IPS-NIHi11 (cell line): ENCODE measurements at places on chromosomes 2 and 18.

DNA sequence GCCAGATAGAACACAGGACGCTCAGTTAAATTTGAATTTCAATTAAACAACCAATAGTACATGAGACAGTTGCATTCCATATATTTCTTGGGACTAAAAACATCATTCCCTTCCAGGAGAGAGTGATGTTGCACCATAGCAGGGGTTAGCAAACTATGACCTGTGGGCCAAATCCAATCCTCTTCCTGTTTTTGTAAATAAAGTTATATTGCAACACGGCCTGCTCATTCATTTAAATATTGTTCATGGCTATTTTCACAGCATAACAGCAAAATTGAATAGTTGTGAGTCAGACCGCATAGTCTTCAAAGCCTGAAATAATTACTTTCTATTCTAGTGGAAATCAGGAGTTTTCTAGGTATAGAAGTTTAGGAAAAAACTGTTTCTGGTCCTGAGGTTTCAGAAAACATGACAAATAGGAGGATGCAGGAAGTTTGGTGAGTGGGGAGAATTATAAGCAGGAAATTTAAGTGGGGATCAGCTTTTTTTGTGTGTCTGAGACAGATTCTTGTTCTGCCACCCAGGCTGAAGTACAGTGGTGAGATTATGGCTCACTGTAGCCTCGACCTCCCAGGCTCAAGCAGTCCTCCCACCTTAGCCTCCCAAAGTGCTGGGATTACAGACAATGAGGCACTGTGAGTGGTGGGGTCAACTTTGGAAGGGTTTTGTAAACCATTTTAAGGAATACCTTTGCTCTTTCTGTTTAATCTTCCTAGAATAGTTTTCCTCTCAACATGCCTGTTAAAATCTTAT lies 131.5 kb downstream of the SOCS6 start:
- DNase-seq: no peak

- no peak for DNase-seq
Measured at GRCh38 chr2:69617744-69618143, 25.8 kb downstream of the AAK1 start.

GRCh38 chr18:44458777-44459176 lies 221.9 kb upstream of the SETBP1 start:
- DNase-seq: no peak

DNA sequence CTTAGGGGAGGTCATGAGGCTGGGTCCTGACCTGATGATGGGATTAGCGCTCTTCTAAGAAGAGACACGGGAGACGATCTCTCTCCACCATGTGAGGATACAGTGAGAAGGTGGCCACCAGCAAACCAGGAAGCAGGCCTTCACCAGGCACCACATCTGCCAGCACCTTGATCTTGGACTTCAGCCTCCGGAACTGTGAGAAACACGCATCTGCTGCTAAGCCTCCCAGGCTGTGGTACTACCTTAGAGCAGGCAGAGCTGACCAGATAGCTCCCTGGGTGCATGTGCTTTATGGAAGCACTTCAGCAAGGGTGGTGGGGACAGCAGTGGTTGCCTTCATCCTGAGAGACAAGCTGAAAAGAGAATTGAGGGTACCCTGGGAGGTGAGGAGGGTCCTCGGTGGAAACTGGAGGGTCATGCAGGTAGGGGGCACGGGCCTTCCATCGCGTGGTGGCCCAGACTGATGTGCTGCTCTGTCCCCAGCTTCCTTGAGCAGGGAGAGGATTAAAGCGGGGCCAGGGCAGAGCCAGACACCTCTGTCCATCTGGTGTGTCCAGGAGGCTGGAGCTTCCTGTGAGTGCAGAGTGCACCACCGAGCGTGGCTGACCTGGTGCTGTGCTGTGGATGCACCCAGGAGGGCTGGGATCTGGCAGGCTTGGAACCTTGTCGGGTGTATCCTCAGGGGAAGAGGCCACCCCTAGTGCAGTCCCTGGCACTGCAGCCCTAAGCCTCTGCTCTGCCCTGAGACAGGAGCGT lies 42.9 kb upstream of the HS6ST1 start:
- no peak for DNase-seq

GRCh38 chr2:98605076-98605475 lies 3.2 kb downstream of the COA5 start:
- no peak for DNase-seq

- DNase-seq: peak; percentile 18
Measured at GRCh38 chr2:209331291-209331844, 92.5 kb upstream of the MAP2 start.

DNA sequence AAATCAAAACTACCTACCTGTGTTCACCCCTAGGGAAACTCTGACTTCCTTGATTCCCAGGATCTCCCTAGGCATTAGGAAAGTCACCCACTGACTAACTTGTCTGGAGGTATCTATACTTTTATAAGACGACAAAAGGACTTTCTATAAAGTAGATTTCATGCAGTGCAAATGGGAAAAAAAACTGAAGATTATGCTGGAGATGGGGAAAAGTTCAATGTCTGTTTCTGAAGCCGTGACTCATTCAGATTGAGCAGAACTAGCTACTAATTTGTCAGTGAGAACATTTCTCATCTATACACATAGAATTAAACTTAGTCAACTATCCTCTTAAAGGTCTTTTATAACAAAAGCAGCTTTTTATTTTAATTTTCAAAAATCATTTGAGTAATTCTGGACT lies 6.0 kb downstream of the SEPTIN10 start:
- DNase-seq: no peak

GRCh38 chr18:3540805-3541548 lies 91.0 kb downstream of the TGIF1 start:
- DNase-seq: peak; percentile 22

DNA sequence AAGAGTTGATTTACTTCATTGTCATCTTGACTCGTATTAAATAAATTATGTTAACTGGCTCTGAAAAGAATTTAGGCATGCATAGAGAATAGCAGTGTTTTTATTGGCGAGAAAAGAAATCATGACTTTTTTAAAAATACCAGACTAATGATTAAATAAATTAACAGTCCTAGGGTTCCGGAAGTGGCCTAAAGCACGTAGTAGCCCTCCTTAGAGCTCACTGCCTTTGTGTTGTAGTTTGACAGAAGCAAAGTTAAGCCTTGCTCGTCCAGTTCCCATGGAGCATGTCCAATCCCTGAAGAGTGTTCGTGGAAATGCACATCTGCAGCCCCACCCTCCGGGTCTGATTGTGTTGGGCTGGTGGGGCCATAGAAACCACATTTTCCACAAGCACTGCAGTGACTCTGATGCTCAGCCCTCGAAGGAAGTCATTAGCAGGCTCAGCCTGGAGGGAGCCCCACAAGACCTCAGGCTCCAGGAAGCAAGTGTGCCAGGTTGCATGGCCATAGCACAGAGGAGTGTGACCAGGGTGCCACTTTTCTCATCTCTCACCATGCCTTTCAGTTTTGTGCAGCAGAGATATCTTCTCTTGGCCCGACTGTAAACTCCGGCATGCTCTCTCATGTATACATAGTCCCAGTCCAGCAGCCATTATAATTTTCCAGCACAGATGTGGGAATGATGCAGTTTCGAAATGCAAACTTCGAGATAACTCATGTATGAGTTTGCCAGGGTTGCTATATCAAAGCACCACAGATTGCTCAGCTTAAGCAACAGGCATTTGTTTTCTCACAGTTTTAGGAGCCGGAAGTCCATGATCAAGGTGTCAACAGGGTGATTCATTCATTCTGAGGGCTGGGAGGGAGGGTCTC lies 188.6 kb upstream of the SH3BP4 start:
- DNase-seq: no peak
